ENCODE measurements at places on chromosomes 12 and 14.

DNA sequence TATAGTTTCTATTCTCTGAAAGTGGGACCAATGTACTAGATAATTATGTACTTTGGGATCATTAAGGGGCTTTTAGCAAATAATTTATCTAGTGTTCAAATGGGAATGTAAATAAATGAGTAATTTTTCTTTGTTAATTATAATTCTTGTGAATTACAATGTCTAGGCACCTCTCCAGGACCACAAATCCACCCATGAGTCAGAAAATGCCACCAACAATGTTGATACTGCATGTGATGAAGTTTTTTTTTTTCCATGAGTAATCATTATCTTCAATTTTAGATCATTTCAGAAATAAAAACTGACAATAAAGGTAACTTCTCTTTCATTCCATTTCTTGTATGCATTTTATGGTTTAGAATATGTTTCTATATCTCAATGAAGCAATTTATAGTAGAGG, 470.3 kb downstream of the VRK1 start:
- no peak for DNase-seq

DNA sequence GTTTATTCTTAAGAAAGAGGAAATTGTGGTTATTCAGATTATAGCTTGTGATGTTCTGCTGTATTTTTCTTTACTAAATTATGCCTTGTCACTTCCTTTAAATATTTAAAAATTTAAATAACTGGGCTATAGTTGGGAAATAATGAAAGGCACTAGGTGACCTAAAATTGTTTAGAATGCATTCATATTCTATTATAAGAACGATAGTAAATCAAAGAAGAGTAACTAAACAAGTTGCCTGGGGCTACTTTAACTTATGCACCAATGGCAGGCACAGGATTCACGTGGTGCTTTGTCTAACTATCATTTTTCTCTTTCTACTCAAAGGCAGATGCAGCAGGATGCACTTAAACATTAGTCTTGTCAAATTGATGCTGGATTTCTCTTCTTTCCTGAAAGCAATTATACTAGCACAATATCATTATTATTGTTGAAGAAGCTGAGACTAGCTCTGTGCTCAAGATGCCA, 190.7 kb upstream of the PPFIA2 start:
- no peak for DNase-seq

GRCh38 chr12:110361216-110361615, 42.3 kb downstream of the ANAPC7 start:
- DNase-seq = no peak

- DNase-seq = no peak
These were observed 48.4 kb downstream of the ANAPC7 start for GRCh38 chr12:110355073-110355472.

GRCh38 chr12:106138633-106139421, at the start of gene NUAK1:
Gene NUAK1, minus strand, starts transcription at chr12:106138954. Its CDS starts 301 bp downstream, at chr12:106138653.
- no peak for DNase-seq

DNA sequence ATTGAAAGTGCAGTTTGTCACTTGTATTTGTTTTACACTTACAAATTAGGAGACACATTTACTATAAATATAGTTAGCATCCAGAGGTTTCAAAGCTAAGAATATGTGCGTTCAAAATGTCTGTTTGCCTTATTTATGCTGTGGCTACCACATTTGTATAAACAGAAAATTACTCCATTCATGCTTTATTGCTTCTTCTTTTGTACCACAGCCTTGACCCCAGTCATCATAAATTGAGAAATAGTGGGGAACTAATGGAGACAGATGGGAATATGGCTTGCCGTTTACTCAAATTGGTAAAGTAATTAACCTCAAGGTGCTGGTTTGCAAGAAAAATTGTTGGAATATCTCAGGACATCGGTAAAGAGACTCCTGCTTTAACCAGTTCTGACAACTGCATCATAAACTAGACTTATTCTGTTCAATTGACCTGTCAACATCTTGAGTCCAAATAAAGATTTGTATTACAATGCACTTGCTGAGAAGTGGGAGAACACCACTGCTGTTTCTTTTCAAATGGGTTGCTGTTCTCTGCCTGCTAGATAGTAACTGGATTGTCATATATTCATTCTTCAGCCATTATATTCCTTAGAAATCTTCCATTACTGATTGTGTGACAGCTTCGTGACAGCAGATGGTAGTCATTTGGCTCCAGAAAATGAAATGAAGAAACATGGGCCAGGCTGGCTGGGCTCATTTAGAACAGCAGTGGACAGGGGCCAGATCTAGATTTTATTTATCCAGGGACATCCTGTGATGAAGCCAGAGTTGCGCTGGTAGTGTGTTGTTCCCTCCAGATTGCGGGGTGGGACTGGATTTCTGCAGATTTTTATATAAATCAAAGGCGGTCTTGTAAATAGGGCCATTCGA, 354.4 kb downstream of the EGLN3 start:
- DNase-seq = no peak

GRCh38 chr14:100134586-100134985, 24.9 kb downstream of the DEGS2 start:
- DNase-seq = no peak

- DNase-seq = no peak
These were observed 2.1 kb upstream of the FAIM2 start for GRCh38 chr12:49905718-49906314.

DNA sequence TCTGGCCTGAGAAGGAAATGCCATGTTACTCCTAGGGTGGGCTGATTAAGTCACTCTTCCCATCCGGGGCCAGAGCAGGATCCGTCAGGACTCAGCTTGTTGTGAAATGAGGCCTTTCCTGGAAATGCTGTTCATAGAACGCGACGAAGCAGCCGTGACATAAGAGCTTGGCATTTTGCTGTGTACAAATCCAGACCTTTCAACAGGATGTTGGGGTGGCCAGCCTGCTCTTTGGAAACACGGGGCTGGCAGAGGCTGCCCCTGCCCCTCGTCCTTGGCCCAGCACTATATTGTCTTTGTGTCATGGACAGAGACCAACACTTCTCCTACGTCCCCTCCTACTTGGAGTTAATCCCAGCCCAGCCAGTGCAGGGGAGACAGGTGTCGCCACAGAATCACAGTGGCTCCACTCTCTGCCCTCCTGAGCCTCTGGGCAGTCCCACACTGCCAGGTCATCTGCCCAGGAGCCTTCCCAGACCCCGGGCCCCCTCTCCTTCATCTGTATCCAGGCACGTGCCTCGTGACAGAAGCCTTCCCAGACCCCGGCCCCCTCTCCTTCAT, 18.6 kb upstream of the EIF5 start:
- no peak for DNase-seq

GRCh38 chr14:96914571-96915128, 117.5 kb downstream of the VRK1 start:
- no peak for DNase-seq

- no peak for DNase-seq
These were observed 7.3 kb upstream of the ZNF740 start for GRCh38 chr12:53173085-53173715.

GRCh38 chr12:106152334-106152733, 13.6 kb upstream of the NUAK1 start:
- no peak for DNase-seq

GRCh38 chr14:92675976-92676375, 72.5 kb downstream of the LGMN start:
- DNase-seq = no peak

DNA sequence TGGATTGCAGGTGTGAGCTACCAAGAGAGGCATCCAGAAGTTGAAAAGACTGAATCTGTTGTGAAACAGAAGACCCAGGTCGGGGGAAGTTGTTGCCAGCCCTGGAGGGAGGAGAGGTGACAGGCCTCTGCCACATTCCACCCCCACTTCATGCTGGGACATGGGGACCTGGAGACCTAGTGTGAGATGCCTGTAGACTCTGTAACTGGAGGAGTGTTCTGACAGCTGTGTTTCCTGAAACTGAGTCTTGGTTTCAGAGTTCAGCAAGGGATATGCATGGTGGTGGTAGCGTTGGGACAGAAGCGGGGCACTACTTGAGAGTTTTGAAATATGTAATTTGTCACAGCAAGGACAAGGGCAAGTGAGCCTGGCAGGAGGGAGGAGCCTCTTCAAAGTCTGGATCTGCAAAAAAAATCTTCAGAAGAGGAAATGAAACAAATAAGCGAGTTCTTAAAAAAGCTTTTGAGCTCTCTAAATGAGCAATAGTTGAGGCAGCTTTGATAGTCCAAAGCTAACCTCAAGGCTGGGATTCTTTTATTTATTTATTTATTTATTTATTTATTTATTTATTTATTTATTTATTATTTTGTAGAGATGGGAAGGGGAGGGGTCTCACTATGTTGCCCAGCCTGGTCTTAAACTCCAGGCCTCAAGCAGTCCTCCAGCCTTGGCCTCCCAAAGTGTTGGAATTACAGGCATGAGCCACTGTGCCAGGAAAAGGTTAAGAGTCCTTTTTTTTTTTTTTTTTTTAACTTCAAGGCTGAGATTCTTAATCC, 58.9 kb upstream of the EEA1 start:
- peak; percentile 47 for DNase-seq

DNA sequence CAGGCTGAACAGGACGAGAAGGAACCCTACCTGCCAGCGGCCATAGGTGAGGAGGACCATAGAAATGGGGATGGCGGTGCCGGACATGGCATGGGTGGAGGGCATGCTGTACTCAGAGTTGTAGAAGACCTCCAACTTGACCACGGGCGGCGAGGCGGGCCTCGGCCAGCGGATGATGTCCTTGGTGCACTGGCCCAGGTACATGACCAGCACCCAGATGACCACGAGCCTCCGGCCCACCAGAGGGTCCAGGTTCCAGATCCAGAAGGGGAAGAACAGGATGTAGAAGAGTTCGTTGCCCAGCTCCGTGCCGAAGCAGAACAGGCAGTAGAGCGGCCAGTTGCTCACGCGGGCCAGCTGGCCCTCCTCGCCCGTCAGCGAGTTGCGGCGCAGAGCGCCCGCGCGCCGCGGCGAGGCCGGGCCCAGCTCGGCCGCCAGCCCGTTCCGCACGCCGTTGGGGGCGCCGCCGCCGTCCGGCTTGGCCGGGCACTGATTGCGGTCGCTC, 582 bp downstream of the SGPP1 start:
- no peak for DNase-seq

DNA sequence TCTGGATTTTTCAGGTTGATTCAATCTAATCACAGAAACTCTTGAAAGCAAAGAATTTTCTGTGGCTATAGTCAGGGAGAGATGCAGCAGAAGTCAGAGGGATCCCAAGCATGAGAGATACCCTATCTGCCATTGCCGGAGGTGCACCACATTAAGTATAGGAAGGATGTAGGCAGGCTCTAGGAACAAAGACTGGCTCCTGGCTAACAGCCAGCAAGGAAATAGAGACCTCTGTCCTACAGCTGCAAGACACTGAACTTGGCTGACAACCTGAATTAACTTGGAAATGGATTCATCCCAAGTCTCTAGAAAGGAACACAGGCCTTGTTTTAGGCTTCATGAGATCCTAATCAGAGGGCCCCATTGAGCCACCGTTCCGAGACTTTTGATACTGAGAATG, 364.9 kb upstream of the FLRT2 start:
- DNase-seq = no peak

- DNase-seq = no peak
These were observed 167.5 kb downstream of the KCNC2 start for GRCh38 chr12:75042125-75042524.

GRCh38 chr12:85277900-85278597, 2.0 kb upstream of the ALX1 start:
- no peak for DNase-seq

GRCh38 chr14:33962016-33962415, 11.1 kb upstream of the EGLN3 start:
- DNase-seq = no peak
